ENCODE measurements at places on chromosomes 12 and 14.

GRCh38 chr12:130817804-130818203 is 21.2 kb downstream of the STX2 start:
- no peak for DNase-seq

GRCh38 chr12:119206348-119207062 is 27.8 kb downstream of the HSPB8 start:
- DNase-seq = no peak

- no peak for DNase-seq
Observed at GRCh38 chr14:102917469-102918211, 4.8 kb upstream of the AMN start.

- DNase-seq = no peak
Observed at GRCh38 chr12:95956557-95957145, 13.5 kb downstream of the AMDHD1 start.

DNA sequence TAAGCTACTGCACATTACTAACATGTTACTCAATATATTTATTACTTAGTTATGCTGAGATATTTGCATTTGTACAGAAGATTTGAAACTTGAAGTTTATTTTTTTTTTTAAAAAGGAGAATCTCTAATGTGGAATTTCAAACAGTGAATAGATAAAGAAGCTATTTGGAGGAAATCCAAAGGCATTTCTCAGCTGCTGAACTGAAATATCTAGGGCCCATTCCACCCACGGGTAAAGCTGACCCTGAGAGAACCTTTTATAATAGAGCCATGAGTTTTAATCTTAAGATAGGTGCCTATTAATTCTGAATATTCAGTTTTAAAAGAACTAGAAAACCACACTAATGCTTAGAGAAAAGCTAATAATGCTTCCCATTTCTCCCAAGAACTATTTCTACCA is 225.4 kb upstream of the CAND1 start:
- DNase-seq = no peak

DNA sequence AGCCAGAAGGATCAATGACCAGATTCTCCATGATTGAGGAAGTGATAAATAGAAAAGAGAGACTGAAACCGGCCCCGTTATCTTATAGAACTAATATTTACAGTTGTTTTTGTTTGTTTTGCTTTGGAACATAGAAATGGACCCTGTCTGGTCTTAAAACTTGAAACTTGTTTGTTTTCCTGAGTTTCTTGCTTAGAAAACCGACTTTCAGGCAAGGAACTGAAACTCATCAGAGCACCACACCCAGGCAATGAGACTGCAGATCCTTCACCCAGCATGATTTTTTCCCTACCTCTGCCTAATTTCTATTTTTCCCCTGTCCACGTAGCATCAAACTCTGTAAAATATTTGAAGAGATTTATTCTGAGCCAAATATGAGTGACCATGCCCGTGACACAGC is 10.6 kb upstream of the CLEC12A start:
- DNase-seq = no peak

DNA sequence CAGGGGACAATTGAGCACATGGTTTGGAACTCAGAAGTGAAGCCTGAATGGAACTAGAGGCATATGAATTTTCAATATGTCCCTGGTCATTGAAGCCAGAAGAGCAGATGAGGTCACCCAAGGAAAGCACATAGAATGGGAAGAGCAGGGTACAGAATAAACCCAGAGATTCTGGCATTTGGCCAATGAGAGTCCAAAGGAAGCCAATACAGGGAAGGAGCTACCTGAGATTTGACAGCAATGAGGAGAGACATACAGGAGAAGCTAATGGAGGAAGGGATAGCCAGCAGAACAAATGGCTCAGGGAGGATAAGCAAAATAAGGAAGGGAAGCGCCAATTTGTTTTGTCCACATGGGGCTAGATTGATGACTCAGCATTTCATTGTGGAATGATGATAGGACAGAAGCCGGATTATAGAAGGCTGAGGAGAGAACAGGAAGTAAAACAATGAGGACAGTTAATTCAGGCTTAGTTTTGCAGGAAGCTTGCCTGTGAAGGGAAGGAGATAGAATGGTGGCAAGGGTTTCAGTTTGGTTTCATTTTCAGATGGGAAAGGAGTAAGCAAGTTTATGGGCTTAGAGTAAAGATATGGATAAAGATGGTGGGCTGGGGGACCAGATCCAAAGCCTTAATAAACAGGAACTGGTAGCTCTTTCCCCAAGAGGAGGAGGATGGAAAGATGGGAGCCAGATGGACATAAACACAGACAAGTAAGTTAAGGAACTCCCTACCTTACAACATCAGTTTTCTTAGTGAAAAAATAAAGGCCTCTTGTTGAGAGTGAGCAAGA is 3.2 kb upstream of the SPTSSA start:
- DNase-seq = no peak

GRCh38 chr14:88164906-88165534 is 158.0 kb downstream of the KCNK10 start:
- no peak for DNase-seq

GRCh38 chr12:7583471-7583870 is 79.9 kb upstream of the CD163 start:
- DNase-seq = no peak

DNA sequence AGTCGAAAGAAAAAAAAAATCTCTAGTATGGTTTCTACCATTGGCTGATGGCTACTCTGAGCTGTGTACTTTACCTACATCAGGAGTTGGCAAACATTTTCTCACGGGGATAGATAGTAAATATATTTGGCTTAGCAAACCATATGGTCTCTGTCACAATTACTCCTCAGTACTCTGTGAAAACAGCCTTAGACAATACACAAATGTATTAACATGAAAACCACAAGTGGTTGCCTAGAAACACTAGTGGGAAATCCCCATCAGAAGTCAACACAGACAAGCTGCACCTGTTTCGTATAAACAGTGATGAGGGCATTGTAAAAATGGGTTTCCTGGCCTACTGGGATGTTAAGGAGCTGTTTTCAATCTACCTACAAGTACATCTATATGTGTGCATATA is 84.6 kb upstream of the NAV3 start:
- no peak for DNase-seq

- no peak for DNase-seq
Observed at GRCh38 chr12:10366875-10367274, 23.0 kb downstream of the KLRK1 start.

GRCh38 chr12:12806784-12807516 is 6.2 kb upstream of the DDX47 start:
- no peak for DNase-seq

DNA sequence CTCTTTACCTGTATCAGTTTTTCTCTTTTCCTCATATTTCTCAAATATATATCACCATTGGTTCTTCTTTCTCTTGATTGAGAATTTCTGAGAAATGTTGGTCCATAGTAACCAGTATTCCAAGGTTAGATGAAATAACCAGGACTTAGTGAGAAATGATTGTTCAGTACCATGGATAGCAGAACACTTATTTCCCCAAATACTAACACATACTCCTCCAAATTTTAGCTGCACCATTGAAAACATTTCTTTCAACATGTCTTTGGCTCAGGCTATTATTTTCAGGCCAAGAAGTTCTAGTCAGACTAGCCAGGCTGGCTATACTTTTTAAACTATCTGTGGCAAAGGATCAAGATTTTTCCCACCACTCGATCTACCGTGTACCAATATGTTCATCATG is 113.3 kb downstream of the PTPRO start:
- DNase-seq = no peak

DNA sequence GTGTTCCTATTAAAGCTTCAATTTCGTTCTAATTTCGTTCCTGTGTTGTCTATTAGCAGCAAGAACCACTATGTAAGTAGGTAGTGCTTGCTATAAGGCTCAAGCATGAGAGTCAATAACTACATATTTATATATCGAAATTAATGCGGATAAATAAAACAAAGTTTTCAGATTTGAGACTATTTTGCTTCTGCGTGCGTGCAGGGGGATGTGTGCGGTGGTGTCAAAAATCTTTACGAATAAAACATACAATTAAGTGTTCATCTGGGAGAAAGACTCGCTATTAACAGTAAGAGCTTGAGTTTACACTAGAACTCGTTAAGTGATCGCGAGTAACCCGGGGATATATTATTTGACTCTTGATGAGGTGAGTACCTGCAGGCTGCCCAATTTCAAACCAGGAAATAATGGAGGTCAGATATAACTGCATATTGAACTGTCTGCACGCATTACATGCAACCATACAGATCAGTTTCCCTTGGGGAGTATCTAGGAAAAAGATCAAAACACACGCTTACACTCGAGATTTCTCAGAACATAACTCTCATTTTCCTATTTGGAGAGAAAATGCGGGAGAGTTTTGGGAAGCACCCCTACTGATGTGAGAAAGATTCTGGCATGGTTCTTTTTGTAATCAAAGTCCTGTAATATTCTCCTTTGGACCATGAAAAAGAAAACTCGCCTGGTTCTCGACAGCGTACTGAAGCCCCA is 813 bp downstream of the TWF1 start:
- no peak for DNase-seq

DNA sequence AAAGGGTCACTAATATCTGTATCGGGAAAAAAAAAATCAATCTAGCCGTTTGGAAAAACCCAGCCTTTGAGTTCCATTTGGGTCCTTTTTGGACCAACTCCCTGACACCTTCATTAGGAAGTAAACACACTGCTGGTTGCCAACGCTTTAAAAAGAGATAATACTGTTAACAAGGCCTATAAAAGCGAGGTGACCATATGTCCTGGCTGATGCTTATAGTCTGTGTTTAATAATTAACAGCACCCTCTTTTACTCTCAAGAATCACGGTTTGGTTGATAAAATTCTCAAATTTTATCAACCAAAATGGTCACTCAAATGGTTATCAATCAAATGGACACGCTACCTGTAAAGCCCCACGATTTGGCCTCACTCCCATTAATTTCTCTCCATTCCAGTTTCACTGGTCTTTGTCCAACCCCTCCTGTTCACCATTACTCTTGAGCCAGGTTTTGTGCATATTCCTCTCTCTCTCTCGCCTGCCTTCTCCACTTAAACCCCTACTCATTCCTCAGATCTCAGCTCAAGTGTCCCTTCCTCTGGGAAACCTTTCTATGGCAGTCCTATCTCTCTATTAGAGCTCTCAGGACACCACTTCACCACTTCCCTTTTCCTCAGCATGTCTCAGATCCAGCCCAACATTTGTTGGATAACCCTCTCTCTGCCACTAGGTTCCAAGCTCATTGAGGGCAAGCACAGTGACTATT is 9.5 kb downstream of the BTG1 start:
- no peak for DNase-seq

DNA sequence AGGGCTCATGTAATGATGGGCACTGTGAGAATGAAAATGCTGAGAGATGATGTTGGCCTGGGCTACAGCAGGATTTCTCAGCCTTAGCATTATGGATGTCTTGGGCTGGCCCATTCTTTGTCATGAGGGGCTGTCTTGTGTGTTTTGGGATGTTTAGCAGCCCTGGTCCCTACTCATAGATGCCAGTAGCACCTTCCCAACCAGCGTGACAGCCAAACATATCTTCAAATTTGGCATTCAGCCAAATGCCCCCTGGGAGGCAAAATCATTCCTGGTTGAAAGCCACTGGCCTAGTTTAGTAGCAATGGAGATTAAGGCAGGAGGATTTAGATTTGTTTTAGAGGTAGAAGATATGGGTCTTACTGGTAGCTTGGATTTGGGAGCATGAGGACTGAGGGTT is 26.6 kb downstream of the UBE3B start:
- DNase-seq = no peak

DNA sequence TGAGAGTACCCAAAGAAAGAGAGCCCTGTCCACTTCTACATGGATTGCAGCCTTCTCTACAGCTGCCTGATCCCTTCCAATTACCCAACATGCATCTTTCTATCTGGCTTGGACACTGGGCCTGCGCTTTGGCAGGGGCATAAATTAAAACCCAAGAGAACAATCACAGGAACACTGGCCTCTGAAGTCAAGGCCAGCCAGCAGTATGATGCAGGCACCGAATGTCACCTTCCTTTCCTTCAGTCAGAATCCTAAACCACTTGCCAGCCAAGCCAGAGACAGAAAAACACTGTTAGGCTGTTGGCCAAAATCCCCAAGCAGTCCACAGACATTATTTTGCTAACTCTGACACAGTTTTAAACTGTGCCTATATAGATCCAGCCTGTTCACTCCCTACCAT is 113.7 kb downstream of the DUSP6 start:
- no peak for DNase-seq

GRCh38 chr14:95197551-95197950 is 40.2 kb upstream of the DICER1 start:
- no peak for DNase-seq

- no peak for DNase-seq
Observed at GRCh38 chr12:774051-774614, 21.8 kb downstream of the WNK1 start.

- DNase-seq = no peak
Observed at GRCh38 chr12:9951026-9951675, 19.0 kb upstream of the CLEC2A start.

GRCh38 chr14:23118506-23119362 is at the start of gene CEBPE:
CEBPE (minus strand) TSS chr14:23119255; CDS start chr14:23119091, 164 bp downstream.
- no peak for DNase-seq

DNA sequence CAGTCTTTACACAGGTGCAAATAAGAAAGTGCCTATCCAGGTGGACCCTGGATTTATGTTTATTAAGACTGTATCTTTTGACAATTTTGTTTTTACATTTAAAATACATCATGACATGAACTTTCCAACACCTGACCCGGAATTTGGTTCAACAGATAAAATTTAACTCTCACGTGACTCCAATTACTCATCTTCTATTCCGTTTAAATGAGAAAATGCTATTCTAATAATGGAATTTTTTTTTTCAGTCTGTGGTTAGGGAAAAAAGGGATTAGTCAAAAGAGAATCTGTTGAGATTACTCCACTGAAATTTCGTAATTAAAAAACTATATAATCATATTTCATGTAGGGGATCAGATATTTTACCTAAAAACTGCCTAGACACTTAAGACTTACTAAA is 11.1 kb downstream of the VPS37B start:
- no peak for DNase-seq

- no peak for DNase-seq
Observed at GRCh38 chr12:116325336-116325664, 47.8 kb upstream of the MED13L start.

DNA sequence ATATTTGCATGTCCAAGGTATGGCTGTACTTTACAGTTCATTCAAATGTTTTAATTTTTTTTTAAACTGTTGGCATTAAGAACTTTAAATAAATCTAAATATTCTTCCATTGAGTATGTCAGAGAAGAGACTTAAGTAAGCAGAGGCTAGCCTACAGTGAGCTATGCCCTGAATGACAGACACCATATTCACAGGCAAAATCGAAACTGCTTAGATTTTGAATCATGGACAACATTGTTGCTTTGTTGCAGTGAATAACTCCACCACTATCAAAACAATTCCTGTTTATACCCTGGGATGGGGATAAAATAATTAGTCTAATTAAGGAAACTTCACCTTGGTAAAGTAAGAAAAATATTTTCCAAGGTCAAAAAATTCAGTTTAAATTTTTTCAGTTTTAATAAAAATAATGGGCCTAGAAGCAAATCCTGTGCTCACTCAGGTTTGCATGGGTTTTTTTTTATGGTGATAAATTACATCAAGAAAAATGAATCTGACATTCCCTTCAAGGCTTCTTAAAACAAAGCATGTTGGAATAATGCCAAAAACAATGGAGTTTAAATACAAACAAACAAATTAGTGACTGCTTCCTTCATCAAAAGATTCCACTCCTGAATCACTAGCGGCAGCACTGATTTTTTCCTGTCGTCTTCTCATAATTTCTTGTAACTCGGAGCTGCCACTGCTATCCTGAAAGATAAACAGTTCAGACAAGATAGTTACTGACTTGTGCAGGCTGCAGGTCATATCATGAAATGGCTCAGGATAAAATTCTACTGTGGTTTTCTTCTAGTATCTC is 168.2 kb downstream of the EPS8 start:
- DNase-seq = no peak

Measured in C1 segment of cervical spinal cord (tissue), 14 donors.